ENCODE measurements at places on chromosomes 7 and 10. TPM values are rescaled to one million over a fixed set of nuclear protein-coding genes. Genes with fewer than 3 reads are reported as not detected.

DNA sequence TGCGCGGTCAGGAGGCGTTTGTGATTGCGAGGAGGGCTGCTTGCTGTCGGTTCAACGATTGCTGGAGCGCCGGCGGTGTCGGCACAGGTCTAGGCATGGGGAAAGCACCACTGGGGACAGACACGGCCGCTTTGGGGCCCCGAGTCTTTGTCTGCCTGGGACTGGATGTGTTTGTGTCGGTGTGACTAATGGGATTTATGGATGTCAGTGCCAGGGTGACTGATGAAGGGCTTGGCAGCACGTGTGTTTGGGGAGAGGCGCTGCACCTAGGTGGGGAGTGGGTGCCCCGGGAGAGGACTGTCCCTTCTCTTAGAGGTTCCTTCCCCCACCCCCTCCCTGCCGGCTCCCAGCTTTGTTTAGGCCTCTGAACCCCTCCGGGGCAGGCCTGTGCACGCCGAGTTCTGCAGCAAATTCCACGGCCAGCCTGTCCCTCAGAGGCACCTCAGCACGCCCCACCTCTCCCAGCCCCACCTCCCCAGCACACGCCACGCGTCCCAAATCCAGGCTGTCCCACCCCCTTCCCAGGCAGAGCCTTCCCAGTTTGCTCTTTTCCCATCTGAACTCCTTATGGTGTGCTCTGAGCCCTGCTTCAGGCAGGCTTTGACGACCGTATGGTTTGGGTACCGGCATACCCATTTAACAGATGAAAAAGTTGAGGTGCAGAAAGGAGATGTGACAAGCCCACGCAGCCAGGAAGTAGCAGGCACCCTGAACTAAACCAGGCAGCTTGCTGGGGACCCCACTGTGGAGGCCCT lies 6.4 kb upstream of the TNRC18 start:
- DNase-seq, result peak; percentile 80

DNA sequence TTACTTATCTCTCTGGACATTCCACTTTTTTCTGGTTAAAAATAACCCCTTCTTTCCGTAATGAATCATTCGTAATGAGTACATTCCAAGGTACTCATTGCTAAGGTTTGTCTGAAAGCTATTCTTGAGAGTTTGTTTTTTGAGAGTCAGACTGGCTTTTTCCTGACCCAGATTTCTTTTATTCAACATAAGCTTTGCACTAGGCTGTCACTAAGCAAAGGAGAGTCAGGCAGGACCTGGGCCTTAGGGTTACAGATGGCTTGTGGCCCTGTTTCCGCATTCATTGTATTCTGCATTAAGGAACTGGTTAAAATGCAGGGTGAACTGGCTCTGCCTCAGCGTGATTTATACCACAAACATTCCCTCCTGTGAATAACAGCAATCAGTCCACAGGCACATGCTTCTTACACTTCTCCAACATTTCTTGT lies 84.1 kb downstream of the POM121L12 start:
- no peak for DNase-seq

GRCh38 chr7:46512891-46513413 lies 591.9 kb upstream of the IGFBP3 start:
- DNase-seq, result peak; percentile 94

GRCh38 chr7:158885624-158886023 lies 29.3 kb downstream of the DYNC2I1 start:
- DNase-seq, result no peak

- DNase-seq, result no peak
Measured at GRCh38 chr10:102596506-102596971, 47.7 kb upstream of the TRIM8 start.

DNA sequence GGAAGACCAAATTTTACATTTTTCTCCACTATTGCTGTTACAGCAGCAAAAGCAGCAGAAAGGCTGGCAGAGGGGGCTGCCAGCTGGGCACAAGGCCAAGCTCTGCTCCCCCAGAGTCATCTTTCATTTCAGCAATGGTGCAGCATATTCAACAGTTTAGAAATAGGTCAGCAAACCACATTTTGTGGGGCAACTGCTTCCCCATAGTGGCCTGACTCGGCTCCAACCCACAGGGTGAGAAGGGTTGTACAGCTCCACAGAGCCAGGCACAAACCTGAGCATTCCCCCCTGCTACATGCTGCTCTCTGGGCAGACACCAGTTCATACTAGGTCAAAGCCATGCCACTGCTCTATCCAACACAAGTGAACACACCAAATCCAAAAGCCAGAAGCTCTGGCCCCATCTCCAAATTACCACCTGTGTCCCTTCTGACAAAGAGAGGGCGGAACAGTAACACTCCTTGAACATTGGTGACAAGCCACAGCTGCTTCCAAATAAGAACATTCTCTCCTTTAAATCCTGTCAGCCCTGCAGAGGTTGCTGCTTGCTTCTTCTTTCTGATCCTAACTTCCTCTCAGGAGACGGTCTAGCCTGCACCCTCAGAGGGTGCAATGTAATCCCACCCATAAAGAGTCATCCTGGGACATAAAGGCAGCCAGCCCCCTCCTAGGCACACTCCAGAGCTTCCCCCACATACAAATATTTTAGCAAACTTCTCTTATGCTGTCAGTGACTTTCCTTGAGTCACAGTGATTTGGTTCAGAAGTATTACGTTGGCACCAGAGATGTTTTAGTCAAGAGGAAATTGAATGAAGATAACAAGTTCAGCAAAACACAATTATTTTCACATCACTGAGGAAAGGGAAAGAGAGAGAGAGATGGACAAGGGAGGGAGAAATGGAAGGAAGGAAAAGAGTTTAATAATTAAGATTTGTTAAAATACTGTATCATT lies 39.0 kb upstream of the SLIT1 start:
- DNase-seq, result no peak

GRCh38 chr7:128679920-128680319 lies 7.8 kb downstream of the GARIN1A start:
- no peak for DNase-seq

- no peak for DNase-seq
Measured at GRCh38 chr10:27601503-27601902, 97.4 kb downstream of the RAB18 start.

Gene ANKRD30A
- polyA plus RNA-seq, result not detected

Gene SLC26A5
- 1.4 TPM for polyA plus RNA-seq

Gene MINDY4
- 19.0 TPM for polyA plus RNA-seq

Gene SRRM3
- polyA plus RNA-seq, result 0.27 TPM

Measured in left lung (tissue), 14 donors.